ENCODE measurements at places on chromosomes 1 and 21.

- DNase-seq: no peak
Observed at GRCh38 chr1:237712586-237713157, 178.1 kb downstream of the ZP4 start.

- DNase-seq: peak; percentile 77
Observed at GRCh38 chr1:32247983-32248889, 1.2 kb downstream of the FAM167B start.

DNA sequence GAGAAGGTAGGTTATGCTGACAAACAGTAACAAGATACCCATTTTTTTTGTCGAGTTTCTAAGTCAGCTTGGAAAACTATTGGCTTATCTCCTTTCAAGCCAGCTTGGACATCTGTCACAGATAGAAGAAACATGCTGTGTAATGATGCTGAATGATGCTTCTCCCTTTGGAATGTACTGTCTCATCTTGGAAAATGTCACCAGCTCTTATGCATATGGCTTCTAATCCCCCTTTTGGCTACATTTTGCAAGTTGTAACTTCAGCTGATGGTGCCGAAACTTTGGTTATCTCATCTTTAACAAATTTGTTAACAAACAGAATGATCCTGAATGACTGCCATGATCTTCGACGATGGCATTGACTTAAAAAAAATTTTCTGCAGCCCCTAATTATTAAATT is 68.8 kb upstream of the ST6GALNAC3 start:
- DNase-seq: no peak

- no peak for DNase-seq
Observed at GRCh38 chr21:44347911-44348451, 5.4 kb upstream of the TRPM2 start.

Measured in stimulated activated CD4-positive, alpha-beta T cell treated with anti-CD3 and anti-CD28 coated beads, Interleukin-12 subunit alpha, Interleukin-12 subunit beta, amount 100 ng/mL, for 4 hours (primary cell).